Uterine smooth muscle cell (primary cell): ENCODE measurements at places on chromosomes 4 and X. TPM values are rescaled to one million over a fixed set of nuclear protein-coding genes. Genes with fewer than 3 reads are reported as not detected.

The UGT2B10 gene
- not detected in 2 replicates for total RNA-seq

The CT83 gene
- total RNA-seq: not detected in 2 replicates

The FAM114A1 gene
- 453 and 465 TPM in 2 replicates for total RNA-seq

The UCHL1 gene
- total RNA-seq: 680 and 1,019 TPM in 2 replicates

The JCHAIN gene
- 0.66 and 1.2 TPM in 2 replicates for total RNA-seq

The FGFBP2 gene
- not detected in 2 replicates for total RNA-seq

The SHROOM2 gene
- total RNA-seq: 0.44 and 0.75 TPM in 2 replicates

The VCX3B gene
- not detected in 2 replicates for total RNA-seq

The STAG2 gene
- 91.2 and 107 TPM in 2 replicates for total RNA-seq

The LRAT gene
- total RNA-seq: 0.11 TPM in 1 of 2 replicates, not detected in the other

The EMCN gene
- total RNA-seq: under 0.01 and 0.12 TPM in 2 replicates

The ITM2A gene
- total RNA-seq: 0.37 and 0.55 TPM in 2 replicates

The ARMCX2 gene
- 73.7 and 155 TPM in 2 replicates for total RNA-seq

The ABLIM2 gene
- 0.25 TPM in 1 of 2 replicates, not detected in the other for total RNA-seq

The FOXR2 gene
- total RNA-seq: not detected in 2 replicates

The MAGEC3 gene
- not detected in 2 replicates for total RNA-seq

The F9 gene
- not detected in 2 replicates for total RNA-seq

The TACR3 gene
- total RNA-seq: under 0.01 and 0.22 TPM in 2 replicates

The RBMXL3 gene
- total RNA-seq: not detected in 2 replicates

The BEND2 gene
- total RNA-seq: not detected in 2 replicates

The TCP11X1 gene
- not detected in 2 replicates for total RNA-seq
